ENCODE measurements at places on chromosomes 6 and 20.
A peak's percentile ranks its signal among the peaks of the same experiment; 100 is the strongest.

DNA sequence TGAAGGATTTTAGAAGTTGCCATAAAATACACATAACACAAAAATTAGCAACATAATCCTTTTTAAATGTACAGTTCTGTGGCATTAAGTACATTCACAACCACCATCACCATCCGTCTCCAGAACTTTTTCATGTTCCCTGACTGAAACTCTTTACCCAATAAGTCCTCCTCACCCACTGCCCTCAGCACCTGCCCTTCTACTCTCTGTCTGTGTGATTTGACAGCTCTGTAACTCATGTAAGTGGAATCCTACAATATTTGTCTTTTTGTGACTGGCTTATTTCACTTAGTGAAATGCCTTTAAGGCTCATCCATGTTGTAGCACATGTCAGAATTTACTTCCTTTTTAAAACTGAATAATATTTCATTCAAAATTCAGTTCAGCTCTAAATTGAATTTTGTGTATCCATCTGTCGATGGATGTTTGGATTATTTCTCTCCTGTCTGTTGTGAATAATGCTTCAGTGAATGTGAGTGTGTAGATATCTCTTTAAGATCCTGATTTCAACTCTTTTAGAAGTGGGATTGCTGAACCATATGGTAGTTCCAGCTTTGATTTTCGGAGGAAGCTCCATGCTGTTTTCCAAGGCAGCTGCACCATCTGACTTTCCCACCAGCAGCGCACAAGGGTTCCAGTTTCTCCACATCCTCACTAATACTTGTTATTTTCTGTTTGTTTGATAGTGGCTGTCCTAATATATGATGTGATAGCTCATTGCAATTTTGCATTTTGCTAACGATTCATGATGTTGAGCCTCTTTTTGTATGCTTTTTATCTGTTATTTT is 4.2 kb downstream of the ENTPD6 start:
- no peak for DNase-seq

DNA sequence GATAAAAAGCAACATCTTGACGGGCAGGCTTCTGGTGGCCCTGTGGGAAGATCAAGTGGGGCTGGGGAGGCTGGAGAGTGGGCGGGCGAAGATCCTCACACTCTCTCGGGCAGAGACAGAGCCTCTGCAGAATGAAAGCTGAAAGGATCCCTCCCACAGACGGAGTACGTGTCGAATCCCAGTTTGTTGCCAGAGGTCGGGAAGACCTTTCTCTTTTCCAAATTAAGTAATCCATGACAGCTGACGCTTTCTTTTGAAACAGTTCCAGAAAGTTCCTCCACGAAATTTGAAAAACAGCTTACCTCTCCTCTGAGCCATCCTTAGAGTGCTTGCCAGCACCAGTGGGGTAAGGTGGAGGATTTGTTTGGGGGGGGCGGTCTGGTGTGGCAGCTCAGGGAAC is 155.6 kb upstream of the SMLR1 start:
- DNase-seq = no peak

- DNase-seq = no peak
Measured at GRCh38 chr6:17899491-17899890, 87.9 kb downstream of the KIF13A start.

DNA sequence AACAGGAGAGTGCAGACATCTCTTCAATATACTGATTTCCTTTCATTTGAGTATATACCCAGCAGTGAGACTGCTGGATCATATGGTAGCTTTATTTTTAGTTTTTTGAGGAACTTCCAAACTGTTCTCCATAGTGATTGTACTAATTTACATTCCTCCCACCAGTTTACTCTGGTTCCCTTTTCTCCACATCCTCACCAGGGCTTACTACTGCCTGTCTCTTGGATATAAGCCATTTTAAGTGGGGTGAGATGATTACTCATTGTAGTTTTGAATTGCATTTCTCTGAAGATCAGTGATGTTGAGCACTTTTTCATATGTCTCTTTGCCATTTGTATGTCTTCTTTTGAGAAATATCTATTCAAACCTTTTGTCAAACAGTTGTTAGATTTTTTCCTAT is 64.9 kb upstream of the HMGCLL1 start:
- no peak for DNase-seq

DNA sequence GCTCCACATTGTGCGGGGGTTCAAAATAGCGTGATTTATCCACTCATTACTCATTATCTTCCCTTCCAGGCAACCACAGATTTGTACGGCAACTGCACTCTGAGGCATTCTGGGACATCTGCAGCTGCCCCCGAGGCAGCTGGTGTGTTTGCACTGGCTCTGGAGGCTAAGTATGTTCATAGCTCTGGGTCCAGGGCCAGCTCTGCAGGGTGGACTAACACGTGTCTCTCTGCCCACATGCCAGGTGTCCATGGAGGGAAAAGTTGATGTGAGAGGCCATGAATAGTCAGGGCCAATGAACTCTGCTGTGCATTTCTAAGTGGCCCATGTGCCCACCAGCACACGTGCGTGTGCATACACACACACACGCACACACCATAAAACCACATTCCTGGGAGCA is 74.9 kb downstream of the BFSP1 start:
- no peak for DNase-seq

DNA sequence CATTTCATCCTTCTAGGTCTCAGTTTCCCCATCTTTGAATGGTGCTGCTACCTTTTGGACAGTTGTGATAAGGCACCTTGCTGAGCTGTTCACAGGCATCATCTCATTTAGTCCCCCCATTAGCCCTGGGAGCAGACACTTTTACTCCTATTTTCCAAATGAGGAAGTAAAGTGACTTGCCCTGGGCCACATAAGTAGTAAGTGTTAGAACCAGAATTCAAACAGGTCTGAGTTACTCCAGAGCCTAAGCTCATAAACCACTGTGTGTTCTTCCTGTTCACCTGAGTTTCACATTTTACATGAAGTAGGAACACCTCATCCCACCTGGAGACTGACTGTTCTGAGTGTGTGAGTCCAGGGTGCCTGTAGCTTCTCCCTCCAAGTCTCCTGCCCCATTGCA is 43.5 kb upstream of the EPB41L1 start:
- DNase-seq = no peak

DNA sequence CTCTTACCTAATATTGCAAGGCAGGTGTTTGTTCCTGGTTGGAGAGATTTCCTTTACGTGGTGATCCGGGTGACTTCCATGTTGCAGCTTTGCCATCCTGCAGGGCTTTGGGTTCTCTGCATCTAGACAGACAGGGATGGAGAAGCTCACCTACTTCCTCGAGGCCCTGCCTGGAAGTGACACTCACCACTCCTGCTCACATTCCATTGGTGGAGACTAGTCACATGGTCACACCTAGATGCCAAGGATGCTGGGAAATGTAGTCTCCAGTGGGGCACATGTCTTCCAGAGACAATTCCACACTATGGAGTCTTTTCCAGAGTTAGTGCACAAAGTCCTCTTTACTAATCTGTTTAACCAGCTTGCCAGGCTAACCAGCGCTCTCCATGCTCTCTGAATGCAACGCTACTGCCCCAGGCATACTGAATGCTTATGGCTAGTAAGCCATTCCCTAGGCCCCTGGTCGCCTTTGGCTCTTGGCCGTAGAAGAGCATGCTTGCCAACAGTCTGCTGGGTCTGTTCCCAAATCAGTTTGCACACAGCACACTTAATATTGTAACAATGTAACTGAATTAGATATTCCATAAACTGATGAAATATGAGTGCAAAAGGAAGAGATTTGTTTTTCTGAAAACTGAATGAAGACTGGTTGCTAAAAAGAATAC is 6.7 kb upstream of the KCNK15 start:
- DNase-seq = peak; percentile 65

DNA sequence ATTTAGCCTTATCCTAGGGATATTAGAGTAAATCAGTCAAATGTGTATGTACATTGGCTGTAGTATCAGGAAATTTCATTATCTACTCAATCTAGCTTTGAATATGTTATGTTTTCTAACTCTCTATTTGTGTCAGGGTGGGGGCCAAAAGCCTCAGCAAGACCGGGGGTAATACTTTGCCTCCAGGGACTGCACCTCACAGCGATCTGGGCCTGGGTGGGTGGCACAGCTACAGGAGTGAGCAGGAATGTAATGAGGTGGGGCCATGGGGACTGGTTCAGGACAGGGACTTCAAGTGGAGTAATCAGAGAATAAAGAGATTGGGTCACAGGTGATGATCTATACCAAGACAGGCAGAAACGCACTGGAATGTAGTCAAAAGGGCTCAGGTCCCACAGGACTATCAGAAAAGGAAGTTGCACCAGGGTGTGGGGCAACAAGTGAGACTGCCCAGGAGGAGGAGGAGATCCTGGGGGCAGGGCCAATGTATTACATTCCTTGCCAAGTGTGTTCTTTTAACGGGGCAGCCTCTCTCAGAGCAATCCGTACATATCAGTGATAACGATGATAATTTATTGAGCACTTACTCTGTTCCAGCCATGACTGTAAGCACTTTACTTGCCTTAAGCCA is 54.0 kb downstream of the PIGU start:
- peak; percentile 37 for DNase-seq

DNA sequence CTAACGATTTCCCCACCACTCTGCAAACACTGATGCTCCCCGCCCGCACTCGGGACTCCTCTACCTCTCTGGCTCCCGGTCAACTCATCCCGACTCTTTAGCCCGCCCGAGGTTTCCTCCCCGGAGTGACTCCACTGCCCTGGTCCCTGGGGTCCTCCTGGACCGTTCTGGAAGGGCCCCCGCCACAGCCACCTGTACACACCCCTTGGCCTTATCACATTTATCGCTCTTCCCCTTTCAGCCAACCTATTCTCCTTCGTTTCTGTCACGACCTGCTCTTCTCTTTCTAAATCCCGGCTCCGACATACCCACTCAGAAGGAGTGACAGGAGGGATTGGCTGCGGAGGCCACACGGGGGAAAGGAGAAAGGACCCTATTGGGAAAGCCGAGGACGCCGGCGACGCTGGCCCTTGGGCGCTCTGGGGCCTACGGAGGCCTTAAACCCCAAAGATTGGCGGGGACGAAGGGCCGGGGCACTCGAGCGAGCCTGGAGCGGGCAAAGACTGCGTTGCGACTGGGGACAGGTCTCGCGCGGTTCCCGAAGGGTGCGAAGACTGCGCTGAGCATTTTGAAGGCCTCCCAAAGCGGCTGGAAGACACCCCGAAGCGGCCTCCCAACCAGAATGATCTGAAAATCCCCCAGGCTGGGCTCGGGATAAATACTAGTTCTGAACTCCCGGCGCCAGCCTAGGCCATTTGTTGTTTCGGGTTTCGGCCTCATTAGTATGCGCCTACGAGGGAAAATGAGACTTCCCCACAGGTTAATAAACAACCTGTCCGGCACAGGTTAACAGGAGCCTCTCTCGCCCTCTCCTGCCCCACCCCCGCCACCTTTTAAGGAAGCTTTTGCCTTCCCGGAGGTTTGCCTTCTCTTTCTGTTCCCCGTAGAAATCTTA is 9.2 kb downstream of the SIM1 start:
- no peak for DNase-seq

DNA sequence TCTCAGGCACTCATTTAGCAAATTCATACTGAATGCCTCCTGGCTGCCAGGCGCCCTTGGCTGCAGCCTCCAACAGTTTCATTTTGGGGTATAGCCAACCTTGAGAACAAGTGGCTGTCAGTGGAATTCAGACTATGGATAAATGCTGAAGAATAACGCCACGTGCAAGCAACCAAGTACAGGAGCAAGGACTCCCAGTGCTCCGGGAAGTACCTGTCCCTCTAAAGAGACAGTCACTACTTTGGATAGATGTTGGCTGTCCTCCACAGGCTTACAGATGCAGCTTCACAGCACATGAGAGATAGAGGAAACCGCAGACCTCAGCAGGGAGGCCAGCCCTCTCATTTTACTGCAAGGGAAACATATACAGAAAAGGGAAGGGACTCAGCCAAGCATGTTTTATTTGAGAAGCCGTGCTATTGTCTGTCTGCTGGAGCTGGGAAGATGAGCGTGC is 658.2 kb downstream of the PTPRT start:
- DNase-seq = no peak

- DNase-seq = no peak
Measured at GRCh38 chr20:49642816-49643215, 70.9 kb downstream of the B4GALT5 start.

DNA sequence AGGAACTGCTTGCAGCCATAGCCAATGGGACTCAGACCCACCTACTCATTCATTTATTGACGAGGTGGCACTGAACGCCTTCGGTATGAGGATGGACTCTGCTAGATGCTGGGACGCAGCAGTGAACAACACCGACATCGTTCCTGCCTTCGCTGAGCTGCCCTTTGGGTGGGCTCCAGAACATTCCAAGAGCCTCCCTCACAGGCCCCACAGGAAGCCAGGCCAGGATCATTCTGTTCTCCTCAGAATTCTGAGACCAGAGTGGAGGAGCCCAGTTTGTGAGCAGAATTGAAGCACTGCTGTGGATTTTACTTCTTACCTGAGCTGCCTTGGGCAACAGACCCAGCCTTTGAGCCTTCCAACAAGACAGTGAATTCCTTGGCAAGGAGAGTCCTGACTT is 82.1 kb downstream of the KCNB1 start:
- no peak for DNase-seq

- no peak for DNase-seq
Measured at GRCh38 chr6:167444602-167445346, 119.9 kb downstream of the TTLL2 start.

DNA sequence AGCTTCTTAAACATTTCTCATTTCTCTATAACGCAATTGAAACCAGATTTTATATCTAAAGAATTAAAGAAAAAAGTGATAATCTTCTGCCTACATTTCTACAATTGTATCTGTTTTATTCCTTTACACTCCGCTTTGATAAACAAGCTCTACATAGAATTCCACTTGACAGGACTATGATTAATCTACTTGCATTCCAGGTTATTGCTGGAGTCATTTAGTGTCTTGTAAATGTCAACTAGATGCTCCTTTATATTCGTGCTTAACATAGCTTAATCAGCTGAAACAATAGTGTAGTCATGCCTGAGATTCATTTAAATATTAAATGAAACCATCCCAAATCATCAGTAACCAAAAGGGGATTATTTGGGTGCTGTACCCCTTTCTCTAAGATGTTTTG is 284.0 kb downstream of the TRDN start:
- no peak for DNase-seq

- no peak for DNase-seq
Measured at GRCh38 chr20:23609486-23610109, 3.9 kb upstream of the CST9 start.

DNA sequence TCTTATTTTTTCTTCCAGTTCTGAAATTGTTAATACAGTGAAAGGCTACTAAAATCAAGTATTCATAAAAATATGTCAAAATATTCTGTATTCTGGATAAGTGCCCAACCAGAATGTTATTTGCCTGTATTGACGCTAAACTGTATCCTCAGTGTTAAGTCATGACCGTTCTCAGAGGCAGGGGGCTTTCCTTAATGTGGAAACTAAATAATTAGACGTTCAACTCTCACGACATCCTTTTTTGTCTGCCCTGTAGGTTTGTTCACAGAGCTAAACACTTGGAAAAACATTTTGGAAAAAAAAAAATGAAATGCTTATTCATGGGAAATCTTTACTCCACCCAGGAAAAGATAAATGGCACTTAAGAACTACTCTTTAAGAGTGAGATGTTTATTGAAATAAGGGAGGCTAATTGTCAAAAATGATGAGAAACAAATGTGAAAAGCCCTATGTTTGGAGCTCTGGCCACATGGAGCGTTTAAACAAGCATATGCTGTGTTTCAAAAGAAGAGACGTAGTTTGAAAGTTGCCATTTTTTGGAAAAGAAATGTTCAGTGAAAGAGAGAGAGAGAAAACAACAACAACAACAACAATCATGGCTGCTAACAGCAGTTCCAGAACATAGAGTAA is 453.1 kb upstream of the MARCKS start:
- no peak for DNase-seq

- DNase-seq = no peak
Measured at GRCh38 chr6:33875696-33876095, 71.9 kb upstream of the MLN start.
